GM13977 (cell line): ENCODE measurements at places on chromosomes 3 and 15.

GRCh38 chr3:112136959-112137693 lies 4.1 kb upstream of the GCSAM start:
- DNase-seq: no peak

- DNase-seq: no peak
Measured at GRCh38 chr3:189108735-189109134, 63.0 kb upstream of the TPRG1 start.

DNA sequence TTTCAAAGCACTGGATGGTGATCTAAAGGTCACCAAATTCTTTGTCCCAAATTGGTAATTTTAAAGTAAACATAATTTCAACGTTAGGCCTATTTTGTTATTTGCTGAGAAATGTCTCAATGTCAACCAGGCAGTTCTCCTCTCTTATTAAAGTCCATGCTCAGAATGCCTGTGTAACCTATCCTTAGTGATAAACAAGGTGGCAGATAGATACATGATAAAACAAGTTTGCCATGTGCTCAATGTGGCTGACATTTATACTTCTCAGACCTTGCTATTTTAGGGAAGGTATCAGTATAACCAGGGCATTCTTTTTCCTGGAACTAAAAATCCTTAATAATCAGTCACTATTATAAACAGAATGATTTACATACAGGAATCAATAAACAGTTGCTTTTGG lies 8.5 kb downstream of the MBNL1 start:
- no peak for DNase-seq

DNA sequence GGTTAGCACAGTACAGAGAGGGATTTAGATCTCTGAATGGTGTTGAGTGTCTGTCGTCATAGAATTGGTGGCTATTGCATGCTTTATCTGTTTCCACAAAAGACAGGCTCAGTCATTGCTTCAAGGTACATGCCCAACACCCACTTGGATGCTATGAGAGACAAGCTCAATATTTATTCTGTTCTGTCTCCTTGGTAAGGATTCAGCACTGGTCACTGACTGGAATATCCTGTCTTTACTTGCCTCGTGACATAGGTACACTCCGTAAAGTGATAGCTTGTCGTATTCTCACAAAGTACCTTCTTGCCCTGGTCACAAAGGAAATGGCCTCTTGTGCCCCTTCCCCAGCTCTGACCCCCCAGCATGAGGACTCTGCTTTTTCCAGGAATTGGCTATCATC lies 72.8 kb upstream of the CTNNB1 start:
- DNase-seq: no peak

DNA sequence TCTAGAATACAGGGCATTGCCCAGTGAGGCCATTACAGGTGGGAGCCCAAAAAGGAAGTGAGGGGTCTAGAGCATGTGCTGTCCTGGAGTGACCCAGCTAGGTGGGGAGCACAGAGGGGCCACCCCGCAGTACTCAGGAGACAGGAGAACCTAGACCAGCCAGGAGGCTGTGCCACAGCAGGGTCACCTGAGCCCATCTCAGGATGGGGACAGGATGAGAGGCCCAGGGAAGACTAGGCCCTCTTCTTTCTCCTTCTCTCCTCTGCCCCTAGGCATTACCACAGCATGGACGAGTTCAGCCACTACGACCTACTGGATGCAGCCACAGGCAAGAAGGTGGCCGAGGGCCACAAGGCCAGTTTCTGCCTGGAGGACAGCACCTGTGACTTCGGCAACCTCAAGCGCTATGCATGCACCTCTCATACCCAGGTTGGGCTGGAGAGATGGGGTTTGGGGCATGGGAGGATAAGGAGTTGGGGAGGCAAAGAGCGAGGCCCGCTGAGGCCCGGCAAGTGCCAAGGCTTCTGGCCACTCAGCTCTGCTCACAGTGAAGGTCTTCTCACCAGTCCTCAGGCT lies 20.6 kb downstream of the LOXL1 start:
- no peak for DNase-seq

DNA sequence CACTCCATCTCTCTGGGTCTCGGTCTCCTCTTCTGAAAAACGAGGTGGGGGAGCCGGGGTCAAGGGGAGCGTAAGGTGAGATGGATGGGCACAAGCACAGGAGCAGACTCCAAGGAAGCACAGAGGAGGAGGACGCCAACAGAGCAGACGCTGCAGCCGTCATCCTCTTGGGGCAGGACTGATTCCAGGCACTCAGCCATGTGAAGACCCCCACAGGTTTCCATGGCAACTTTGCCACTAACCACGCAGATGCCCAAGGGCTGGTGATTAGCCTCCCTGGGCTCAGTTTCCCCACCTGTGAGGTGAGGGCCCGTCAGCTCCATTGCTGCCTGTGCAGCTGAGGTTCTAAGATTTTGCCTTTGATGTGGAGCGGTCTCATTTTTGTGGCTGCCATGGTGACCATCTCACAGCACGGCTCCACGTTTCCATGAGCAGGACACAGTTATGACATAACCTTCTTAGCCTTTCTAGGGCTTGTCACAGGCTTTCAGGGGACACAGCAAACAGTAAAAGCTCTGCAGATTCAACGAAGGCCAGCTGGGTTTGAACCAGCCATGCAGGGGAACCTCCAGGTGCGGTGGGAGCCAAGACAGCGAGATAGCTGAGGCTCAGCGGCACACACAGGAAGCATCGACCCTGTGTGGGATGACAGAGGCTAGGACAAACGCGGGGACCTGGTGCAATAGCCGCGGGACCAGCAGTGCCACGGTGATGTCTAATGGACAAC lies 170.3 kb downstream of the NUP210 start:
- DNase-seq: no peak

DNA sequence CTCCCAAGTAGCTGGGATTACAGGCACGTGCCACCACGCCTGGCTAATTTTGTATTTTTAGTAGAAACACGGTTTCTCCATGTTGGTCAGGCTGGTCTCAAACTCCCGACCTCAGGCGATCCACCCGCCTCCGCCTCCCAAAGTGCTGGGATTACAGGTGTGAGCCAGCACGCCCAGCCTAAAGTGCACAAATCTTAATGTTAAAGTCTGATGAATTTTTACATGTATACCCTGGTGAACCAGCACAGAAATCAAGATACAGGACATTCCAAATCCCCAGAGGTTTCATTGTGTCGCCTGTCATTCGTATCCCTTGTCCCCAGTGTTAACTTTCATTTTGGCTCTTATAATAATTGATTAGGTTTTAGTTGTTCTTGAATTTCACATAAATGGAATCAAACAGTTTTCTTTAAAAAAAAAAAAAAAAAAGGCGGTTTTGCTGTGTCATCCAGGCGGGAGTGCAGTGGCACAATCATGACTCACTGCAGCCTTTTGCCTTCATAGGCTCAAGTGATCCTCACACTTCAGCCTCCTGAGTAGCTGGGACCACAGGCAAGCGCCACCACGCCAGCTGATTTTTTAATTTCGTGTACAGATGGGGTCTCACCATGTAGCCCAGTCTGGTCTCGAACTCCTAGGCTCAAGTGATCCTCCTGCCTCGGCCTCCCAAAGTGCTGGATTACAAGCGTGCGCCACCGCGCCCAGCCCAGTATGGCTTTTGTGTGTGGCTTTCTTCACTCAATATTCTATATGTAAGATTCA lies 1.5 kb upstream of the TM4SF19 start:
- no peak for DNase-seq

DNA sequence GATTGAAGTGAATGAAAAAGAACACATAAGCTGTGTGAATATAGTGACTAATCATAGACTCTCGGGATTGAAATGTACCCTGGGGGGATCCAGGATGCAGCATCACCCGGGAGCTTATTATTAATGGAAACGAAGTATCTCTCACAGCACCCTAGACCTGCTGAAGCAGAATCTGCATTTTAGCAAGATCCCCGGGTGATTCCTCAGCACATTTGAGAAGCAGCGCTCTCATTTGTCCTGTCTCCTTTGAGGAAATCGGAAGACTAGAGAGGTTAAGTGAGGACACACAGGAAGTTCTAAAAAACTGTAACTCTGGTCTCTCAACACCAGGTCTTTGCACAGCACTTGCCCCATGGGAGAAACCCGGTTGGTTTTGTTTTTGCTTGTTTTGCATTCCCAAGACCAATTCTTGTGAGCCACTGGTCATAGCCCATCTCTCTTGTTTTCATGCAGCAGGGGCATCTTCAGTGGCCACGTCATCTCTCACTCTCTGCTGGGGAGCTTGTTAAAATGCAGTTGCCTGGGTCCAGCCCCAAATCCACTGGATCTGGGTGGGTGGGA lies 30.2 kb downstream of the ZNF710 start:
- peak; percentile 83 for DNase-seq

- no peak for DNase-seq
Measured at GRCh38 chr15:65819563-65819960, 27.5 kb upstream of the DENND4A start.

DNA sequence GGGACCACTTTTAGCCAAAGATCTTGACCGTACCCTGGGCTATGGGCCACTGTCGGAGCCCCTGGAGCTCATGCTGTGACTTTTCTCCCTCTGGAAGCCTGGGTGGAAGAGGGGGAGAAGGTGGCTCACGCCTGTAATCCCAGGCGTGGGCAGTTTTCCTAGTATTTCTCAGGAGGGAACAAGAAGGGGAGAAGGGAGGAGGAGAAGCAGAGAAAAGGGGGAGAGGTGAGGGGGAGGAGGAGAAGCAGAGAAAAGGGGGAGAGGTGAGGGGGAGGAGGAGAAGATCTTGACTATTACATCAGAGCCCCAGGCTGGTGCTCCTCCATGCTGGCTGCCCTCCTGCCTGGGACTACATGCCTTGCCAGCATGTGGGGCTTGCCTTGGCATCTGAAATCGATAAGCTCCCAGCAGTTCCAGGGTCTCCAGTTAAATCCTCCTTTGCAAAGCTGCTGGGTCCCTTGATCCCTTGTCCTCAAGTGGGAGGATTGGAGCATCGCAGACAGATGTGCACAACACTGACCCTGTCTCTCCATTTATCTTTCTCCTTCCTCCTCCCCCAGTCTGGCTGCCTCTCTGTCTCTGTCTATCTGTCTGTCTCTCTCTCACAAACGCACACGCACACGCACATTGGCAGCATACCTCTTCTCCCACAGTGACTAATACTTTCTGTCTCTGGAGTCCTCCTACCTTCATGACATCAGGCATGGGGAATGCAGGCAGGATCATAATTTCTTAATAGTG lies 41.6 kb downstream of the MRAS start:
- DNase-seq: no peak

DNA sequence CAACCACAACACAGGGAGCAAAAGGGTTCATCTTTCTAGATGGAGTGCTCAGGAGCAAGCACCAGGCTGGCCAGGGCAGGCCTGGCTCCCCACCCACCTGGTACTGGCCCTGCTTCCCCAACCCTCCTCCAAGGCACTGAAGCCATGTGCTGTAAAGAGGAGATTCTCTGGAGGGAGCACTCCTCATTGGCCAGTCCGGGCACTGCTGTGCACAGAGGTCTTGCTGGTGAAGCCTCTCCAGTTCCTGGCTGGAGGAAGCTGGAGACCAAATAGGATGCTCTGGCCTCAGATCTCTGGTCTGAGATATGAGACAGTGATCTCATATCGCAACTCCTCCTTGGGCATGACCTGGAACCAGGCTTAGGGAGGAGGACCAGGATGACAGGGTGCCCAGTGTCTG lies 7.7 kb upstream of the SEMA3F start:
- no peak for DNase-seq

DNA sequence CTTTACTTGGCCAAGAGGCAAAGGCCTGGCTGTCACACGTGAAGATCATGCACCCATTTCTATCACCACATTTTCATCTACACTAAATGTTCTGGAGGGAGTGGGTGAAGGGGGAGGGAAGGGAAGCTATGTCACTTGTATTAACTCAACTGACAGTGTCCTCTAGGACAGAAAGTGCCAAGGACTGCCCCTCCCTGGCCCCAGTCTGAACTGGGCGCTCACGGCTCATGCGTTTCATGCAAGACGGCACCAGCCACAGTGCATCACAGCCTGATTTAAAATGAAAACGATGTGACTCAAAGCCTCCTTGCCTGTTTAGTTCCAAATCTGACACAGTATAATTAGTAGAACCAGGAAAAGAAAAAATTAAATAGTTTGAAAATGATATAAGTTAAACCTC lies 20.8 kb upstream of the RAD18 start:
- no peak for DNase-seq

GRCh38 chr3:128275316-128276145 lies 122.2 kb downstream of the EEFSEC start:
- no peak for DNase-seq

DNA sequence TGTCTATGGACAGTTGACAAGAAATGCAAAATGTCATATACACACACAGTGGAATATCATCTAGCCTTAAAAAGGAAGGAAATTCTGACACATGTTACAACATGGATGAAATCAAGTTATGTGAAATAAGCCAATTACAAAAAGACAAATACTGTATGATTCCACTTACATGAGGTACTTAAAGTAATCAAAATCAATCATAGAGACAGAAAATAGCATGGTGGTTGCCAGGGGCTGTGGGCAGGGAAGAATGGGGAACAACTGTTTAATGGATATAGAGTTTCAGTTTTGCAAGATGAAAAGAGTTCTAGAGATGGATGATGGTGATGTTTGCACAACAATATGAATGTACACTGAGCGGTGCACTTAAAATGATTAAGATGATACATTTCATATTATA lies 613.8 kb upstream of the ZNF385D start:
- no peak for DNase-seq

GRCh38 chr3:87073496-87074145 lies 82.7 kb upstream of the VGLL3 start:
- DNase-seq: no peak

GRCh38 chr3:64675687-64676247 lies 12.0 kb downstream of the ADAMTS9 start:
- no peak for DNase-seq
